Hematopoietic multipotent progenitor cell (in vitro differentiated cells): ENCODE measurements at places on chromosomes 7 and 10.
A peak's percentile ranks its signal among the peaks of the same experiment; 100 is the strongest.

- peak; percentile 41 for DNase-seq
Observed at GRCh38 chr7:157337316-157338149, 729 bp downstream of the DNAJB6 start.

GRCh38 chr10:18473424-18474117 lies 177.8 kb downstream of the NSUN6 start:
- no peak for DNase-seq

- DNase-seq = no peak
Observed at GRCh38 chr7:52482076-52482475, 553.4 kb upstream of the POM121L12 start.

- no peak for DNase-seq
Observed at GRCh38 chr10:782751-783648, 93.5 kb upstream of the DIP2C start.

- no peak for DNase-seq
Observed at GRCh38 chr7:142248166-142249160, 9.4 kb downstream of the PRSS58 start.

DNA sequence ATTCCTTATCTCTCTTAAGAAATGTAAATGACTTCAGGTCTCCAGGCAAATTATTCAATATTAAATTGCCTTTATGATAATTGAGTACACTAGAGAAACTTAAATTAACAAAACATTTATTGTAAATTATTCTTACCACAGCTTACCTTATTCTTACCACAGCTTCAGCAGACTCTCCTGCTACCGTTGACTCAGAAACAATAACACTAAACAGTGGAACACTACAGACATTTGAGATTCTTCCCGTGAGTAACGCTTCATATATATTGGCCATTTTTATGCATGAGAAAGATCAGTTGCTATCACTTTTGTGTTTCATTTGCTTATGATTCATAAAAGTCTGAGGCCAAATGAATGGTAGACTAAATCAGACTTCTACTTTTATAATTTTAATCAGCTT lies 28.7 kb downstream of the TMEM243 start:
- no peak for DNase-seq

- DNase-seq = no peak
Observed at GRCh38 chr10:61120805-61121204, 176.8 kb upstream of the RHOBTB1 start.

DNA sequence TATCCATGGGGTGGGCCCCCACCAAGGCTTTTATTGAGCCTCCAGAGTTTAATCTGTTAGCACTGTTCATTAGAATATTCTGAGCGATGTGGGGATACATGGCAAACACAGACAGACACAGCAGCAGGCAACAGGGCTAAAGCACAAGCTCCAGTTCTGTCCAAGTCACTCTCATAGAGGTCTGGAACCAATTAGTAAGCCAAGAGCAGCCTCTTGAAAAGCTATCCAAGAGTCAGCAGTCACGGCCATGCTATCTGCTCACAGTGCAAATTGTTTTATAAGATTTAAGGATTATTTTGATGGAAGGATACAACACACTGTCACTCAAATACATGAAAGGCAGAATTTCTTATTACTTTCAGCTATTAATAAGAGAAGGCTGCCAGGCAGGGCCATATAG lies 86.4 kb upstream of the DGKB start:
- DNase-seq = no peak

GRCh38 chr7:155282671-155283070 lies 15.0 kb upstream of the INSIG1 start:
- DNase-seq = peak; percentile 67

DNA sequence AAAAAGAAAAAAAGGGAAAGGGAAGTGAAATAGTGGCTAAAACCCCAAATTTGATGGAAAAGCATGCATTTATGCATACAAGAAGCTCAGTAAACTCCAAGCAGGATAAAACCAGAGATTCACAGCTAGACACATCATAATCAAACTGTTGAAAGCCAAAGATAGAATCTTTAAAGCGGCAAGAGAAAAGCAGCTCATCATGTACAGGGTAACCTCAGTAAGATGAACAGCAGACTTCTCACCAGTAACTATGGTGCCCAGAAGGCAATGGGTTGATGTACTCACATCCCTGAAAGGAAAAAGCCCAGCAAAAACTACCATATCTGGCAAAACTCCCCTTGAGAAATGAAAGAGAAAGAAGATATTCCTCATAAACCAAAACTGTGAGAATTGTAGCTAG lies 60.4 kb downstream of the TPST1 start:
- DNase-seq = peak; percentile 47

- no peak for DNase-seq
Observed at GRCh38 chr10:91462423-91462822, 52.3 kb downstream of the HECTD2 start.

GRCh38 chr7:129110258-129110981 lies 34.1 kb upstream of the TSPAN33 start:
- DNase-seq = no peak

DNA sequence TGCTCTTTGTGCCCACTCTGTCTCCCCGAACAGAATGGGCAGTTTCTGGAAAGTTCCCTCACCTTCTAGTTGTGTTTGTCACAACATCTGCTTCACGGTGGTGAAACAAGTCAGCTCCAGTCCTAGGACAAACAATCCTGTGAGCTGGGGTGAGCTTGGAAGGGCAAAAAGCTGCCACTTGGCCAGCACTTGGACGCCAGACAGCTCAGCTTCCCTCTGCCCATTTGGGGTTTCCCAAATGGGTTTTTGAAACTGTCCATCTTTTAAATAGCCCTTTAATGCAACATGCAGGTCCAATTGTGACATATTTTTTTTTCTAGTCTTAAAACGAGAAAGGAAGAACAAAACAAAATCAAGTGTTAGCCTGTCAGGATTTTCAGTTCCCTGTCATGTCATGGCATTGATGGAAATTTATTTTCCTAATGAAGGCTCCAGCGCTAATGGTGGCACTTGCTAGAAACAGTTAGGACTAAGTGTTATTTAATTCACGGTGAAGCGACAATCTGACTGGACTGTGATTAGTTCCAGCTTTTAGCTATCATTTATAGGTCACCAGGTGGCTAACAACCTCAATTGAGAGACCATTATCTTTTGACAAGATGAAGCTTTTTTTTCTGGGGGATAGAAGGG lies 181.7 kb downstream of the MYOF start:
- DNase-seq = no peak
